ENCODE measurements at places on chromosomes 6 and 20.
A peak's percentile ranks its signal among the peaks of the same experiment; 100 is the strongest.

GRCh38 chr6:169865346-169866139 lies 114.1 kb downstream of the ERMARD start:
- peak; percentile 10 for DNase-seq

DNA sequence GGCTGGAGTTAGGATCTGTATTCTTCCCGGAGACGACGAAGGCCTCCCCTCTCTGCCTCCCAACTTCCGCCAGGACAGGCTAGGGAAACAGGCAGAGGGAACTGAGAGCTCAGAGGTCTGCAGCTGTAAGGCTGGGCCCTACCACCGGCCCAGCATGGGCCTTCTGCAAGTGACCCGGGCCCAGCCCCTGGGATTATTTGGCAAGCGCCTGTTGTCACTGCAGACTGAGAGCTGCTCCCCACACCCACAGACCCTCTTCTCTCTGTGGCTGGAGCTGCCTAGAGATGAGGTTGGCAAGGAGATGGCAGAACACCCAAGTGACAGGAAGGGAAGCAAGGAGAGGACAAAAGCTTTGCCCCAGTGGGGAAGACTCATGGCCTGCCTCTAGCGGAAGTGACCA lies 212.6 kb downstream of the ZDHHC14 start:
- no peak for DNase-seq

GRCh38 chr6:29737707-29738630 lies 14.7 kb downstream of the HLA-F start:
- DNase-seq, result peak; percentile 55

- DNase-seq, result no peak
Measured at GRCh38 chr6:167290786-167291622, at the start of gene UNC93A. UNC93A (plus strand) TSS chr6:167291315; CDS start chr6:167291490, 175 bp downstream.

- DNase-seq, result no peak
Measured at GRCh38 chr6:72636215-72636614, 14.4 kb downstream of the KCNQ5 start.

DNA sequence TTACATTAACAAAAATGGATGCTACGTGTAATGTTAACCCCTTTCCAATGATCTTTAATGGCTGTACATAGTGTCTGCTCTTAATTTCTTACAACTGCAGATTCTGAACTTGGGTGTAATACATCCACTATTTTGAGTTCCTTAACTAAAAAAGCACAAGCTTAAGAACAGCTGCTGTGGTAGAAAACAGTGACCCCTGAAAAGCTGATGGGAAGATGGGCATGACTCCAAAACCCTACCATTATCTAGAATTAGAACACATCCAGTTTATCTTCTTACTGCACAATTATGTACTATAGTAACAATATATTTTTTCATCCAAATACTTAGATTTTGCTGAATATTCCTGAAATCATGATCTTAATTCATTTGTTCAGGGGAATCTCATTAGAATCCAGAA lies 49.3 kb downstream of the LYRM4 start:
- no peak for DNase-seq

DNA sequence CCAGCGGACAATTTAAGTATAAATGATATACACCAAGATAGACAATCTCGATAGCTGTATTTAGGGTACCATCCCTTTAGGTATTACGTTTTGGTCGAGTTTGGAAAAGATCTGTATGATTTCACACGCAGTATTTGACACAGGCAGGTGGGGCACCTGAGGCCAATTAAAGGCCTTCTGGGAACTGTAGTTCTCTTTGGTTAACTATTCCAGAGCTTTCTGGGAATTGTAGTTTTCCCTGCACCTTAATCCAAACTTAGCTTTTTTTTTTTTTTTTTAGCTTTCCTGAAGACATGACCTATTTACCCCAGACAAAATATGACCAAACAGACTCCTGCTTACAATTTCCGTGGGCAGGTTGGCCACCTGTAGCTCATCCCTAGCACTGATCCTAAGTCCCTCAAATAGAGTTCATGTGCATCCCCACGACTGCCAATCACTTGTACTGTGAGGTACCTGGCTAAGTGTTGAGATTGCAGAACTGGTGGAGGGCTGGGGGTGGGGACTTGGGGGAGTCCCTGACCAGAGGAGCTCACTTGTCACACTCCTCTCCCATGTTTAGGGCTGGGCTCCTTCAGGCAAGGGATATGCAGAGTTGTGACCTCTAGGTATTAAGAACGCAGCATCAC lies 999 bp upstream of the EHMT2 start:
- no peak for DNase-seq

GRCh38 chr6:158002951-158003853 lies 21.5 kb downstream of the SYNJ2 start:
- peak; percentile 94 for DNase-seq

DNA sequence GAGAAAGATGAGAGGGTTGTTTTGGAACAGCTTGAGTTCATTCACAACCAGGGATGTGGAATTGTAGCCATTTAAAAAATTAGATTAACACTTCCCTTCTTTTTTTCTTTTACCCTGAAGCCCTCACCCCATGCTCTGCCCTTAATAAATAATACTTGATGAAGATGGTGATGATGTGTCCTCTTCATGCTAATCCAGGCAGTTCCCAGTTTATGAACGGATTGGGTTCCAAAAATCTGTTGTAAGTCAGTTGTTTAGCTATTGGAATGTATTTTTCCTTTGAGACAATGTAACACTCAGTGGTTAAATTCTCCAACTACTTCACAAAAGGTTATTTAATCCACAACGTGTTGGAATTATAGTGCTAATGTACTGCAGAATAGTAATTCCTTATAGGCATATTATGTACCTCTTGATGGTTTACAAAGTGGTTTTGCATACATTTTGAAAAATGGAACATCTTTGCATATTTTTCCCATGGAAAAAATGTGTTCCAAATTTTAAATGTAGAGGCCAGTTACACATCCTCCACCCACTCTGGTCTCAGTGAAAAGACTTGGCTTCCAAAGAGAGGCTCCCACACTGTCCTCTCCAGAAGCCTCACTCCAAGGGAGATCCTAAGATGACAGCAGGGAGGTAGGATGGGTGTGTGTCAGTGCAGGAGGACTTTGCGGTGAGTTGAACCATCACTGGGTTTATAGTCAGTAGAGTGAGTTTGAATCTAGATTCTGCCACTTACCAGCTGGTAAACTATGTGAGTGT lies 45.8 kb upstream of the CEP162 start:
- DNase-seq, result no peak

Measured in femur (tissue), 1 donor.